Kidney (tissue), 22 donors: ENCODE measurements at places on chromosomes 4 and X. TPM values are rescaled to one million over a fixed set of nuclear protein-coding genes. Genes with fewer than 3 reads are reported as not detected.

ARSJ gene
- total RNA-seq = 16.7 TPM

LDOC1 gene
- 49.0 TPM for total RNA-seq

NXF2 gene
- total RNA-seq = not detected

PALLD gene
- 120 TPM for total RNA-seq

DSPP gene
- not detected for total RNA-seq

GPR143 gene
- total RNA-seq = 8.2 TPM

CSAG3 gene
- total RNA-seq = not detected

ZCCHC12 gene
- not detected for total RNA-seq

SSX1 gene
- total RNA-seq = not detected

EPHA5 gene
- total RNA-seq = 0.22 TPM

LRCH2 gene
- 2.4 TPM for total RNA-seq

EVC2 gene
- 8.7 TPM for total RNA-seq

KLHL13 gene
- 55.4 TPM for total RNA-seq

ZAR1 gene
- not detected for total RNA-seq

PWWP3B gene
- 1.4 TPM for total RNA-seq

TDO2 gene
- 1.3 TPM for total RNA-seq

TMEM156 gene
- total RNA-seq = 3.5 TPM

GLUD2 gene
- total RNA-seq = 2.6 TPM

SMIM10 gene
- total RNA-seq = 6.5 TPM

MND1 gene
- total RNA-seq = 0.98 TPM

LUZP4 gene
- total RNA-seq = not detected

RAB39B gene
- 1.2 TPM for total RNA-seq

PCDH10 gene
- 5.5 TPM for total RNA-seq

DCAF4L1 gene
- 0.16 TPM for total RNA-seq

ZBTB49 gene
- total RNA-seq = 5.8 TPM

CTAG1B gene
- total RNA-seq = not detected

OTUD6A gene
- total RNA-seq = not detected

SLC25A14 gene
- 12.5 TPM for total RNA-seq

DGKK gene
- total RNA-seq = not detected

NPY1R gene
- total RNA-seq = 32.9 TPM

BCOR gene
- 33.9 TPM for total RNA-seq

CLNK gene
- total RNA-seq = 2.8 TPM

IL13RA1 gene
- 79.8 TPM for total RNA-seq

LIMCH1 gene
- total RNA-seq = 83.9 TPM

SPANXN2 gene
- total RNA-seq = not detected

L1CAM gene
- total RNA-seq = 71.9 TPM

S100G gene
- not detected for total RNA-seq

LRRC66 gene
- total RNA-seq = 0.44 TPM

MAGIX gene
- total RNA-seq = 11.6 TPM

POU3F4 gene
- 1.1 TPM for total RNA-seq

UGT2B7 gene
- total RNA-seq = 161 TPM

PLP1 gene
- total RNA-seq = 2.4 TPM
